ENCODE measurements at places on chromosomes 16 and 17.

DNA sequence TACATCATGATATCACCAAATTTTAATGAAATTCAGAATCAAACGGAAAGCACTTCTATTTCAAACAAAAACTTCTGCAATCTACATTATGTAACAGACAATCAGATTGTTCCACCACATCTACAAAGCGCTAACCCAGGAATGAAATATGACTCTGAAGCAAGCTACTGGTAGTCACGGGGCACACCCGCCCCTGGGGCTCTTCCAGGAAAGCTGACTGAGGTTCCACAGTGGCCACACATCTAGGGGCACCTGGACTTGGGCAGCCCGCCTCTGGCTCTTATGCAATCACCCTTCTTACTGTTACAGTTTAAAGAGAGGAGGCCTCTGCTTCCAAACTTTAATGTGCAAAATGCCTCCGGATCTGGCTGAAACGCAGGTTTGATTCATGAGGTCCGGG, 27.5 kb downstream of the ZCCHC14 start:
- peak; percentile 70 for ATAC-seq

DNA sequence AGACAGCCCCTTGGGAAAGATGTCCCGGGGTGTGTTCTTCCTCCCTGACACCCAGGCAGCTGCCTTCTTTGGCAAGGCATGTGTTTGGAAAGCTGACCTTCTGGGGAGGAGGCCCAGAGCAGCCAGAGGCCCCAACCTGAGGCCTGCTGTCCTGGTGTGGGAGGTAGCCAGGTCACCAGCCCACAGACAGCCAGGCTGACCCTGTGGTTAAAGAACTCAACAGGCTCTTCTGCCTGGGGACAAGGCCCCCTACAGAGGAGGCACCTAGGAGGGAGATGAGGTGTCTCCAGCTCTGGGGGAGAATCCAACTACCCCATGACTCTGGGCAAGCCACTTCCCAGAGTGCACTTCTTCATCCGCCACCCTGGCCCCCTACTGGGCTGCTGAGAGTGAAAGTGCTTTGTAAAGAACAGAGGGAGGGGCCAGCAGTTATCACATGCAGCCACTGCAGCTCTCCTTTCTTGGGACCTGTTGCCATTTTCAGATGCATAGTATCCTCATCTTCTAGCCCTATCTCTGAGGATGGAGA, 13.1 kb upstream of the SREBF1 start:
- ATAC-seq = peak; percentile 68

GRCh38 chr16:87878704-87879103, 9.4 kb upstream of the SLC7A5 start:
- no peak for ATAC-seq

DNA sequence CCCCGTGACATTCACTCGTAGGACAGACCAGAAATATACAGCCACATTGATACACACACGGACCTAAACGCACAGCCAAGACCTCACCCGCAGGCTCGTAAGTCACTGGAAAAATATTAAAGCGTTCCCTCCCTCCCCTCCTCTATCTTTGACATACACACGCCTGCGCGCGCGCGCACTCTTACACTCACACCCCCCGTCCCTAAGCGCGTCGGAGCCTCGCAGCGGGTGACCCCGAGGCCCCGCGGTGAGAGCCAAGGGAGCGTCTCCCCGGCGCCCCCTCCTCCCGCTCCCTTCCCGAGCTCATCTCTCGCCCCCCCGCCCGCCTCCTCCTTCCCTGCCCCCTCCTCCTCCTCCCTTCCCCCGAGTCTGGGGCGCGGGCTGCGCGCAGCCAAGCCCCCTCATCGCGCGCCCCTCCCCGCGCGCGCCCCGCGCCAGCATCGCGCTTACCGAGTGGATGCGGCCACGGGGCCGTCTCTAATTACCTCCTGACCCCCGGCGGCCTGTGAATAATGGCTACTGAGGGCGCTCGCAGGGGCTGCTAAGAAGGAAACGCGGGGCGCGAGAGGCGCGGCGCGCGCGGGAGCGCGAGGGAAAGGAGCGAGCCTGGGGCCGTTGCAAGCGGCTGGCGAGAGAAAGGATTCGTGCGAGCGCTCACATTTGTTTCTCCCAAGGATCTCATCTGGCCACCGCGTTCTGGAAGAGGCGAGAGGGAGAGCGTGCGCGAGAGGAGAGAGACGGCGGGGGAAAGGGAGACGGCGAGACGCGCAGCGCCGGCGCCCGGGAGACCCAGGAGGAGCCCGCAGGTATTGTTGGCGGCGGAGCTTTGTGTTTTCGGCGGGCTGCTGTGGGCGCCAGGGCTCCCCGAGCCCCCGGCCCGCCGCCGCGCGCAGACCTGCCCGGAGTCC, 42.4 kb downstream of the RAI1 start:
- ATAC-seq = peak; percentile 67

GRCh38 chr17:20173091-20173490, 163.9 kb downstream of the SPECC1 start:
- no peak for ATAC-seq

GRCh38 chr16:85401917-85402766, 211.0 kb upstream of the GSE1 start:
- ATAC-seq = no peak

- no peak for ATAC-seq
Observed at GRCh38 chr16:27291106-27291505, 22.5 kb upstream of the NSMCE1 start.

All from motor neuron (in vitro differentiated cells).